SK-N-MC (cell line): ENCODE measurements at places on chromosomes 2 and 18.

DNA sequence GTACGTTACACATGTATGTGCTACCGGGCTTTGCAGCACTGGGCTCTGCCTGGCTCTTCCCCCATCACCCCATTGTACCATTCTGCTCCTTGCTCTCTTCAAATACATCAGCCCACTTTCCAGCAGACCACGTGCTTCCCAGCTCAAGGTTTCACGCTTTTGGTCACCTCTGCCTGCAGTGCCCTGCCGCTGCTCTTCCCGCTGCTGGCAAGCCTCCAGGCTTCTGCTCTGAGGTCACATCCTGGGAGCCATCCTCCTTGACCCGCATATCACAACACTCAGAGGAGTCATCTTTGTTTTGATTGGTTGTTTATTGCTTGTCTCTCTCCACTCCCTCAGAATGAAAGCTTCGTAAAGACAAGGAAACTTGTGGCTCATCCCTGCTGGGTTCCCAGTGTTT is 34.1 kb downstream of the KIF5C start:
- no peak for DNase-seq

GRCh38 chr2:71130152-71130904 is at the start of the genes MCEE and MPHOSPH10:
MCEE (minus strand) TSS chr2:71130229; CDS start chr2:71130219, 10 bp downstream.
MPHOSPH10 (plus strand) TSS chr2:71130634; CDS start chr2:71130666, 32 bp downstream.
- peak; percentile 40 for DNase-seq

- DNase-seq, result no peak
These were observed 44.5 kb downstream of the RPE start for GRCh38 chr2:210046851-210047500.

DNA sequence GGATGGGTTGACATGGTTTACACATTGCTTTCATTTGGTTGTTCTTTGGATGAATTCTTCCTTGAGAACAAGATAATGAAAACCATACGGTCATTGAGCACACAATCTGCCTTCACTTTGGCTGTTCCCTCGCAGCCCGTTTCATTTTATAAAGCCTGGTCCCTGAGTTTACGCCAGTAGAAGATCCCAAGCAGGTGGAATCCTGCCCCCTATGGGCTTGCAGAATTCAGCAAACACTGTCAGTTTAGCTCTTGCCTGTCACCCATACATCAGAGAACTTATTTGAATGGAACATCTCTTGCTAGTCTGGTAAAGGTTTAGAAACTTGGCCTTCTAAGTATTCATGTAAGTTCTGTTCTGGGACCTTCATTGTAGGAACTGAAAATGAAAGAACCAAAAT is 666.4 kb upstream of the ZEB2 start:
- peak; percentile 28 for DNase-seq

- DNase-seq, result no peak
These were observed 44.6 kb downstream of the DPP4 start for GRCh38 chr2:162029287-162029901.

DNA sequence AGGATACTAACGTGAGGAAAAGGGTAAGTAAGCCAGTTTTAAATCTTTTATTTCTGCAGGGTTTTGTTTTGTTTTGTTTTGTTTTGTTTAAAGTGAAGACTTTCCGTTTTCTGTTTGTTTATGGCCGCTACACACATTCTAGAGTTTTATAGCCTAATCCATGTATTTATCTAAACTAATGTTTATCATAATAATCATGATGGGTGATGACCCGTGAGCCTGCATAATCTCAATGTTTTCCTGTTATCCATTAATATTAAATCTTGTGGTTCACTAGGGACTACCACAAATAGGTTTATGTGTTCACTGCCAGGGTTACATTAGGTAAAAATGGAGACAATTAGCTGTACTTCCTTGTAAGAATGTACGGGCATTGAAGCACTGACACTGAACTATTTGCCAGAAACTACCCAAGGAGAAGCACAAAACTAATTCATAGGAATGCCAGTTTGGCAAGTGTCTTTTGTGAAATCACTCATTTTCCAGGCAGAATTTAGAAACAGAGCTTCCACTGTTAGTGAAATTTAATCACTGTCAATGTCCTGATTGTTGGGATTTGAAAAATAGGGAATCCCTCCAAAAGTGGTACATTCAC is 574.8 kb downstream of the LRP1B start:
- DNase-seq, result no peak

GRCh38 chr2:234044157-234044556 is 6.3 kb upstream of the SPP2 start:
- DNase-seq, result no peak

DNA sequence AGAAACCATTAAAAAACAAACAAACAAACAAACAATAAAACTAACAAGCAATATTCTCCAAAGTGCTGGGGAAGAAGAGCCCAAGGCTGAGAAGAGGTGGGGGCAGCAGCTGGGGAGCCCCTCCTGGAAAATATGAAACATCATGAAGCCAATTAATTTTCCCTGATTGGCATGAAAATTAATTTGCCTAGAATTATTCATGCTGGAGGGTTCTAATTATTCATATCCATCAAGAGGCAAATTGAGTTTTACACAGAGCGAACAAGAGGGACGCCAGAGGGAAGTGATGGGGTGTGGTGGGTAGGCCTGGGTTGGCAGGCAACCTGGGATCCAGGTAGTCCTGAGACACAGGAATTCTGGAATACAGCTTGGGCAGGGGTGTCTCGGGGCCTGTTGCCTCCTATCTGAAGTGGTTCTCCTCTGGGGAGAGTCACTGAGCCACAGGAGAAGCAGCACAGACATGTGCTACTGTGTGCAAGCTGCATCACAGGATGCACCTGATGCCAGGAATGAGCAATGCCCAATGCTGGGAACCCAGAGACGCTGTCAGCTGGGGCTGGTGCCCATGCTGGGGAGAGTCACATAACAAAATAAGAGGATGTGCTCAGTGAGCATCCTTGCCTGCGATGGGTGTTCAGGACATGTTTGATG is 100.5 kb downstream of the TEX51 start:
- DNase-seq, result no peak

DNA sequence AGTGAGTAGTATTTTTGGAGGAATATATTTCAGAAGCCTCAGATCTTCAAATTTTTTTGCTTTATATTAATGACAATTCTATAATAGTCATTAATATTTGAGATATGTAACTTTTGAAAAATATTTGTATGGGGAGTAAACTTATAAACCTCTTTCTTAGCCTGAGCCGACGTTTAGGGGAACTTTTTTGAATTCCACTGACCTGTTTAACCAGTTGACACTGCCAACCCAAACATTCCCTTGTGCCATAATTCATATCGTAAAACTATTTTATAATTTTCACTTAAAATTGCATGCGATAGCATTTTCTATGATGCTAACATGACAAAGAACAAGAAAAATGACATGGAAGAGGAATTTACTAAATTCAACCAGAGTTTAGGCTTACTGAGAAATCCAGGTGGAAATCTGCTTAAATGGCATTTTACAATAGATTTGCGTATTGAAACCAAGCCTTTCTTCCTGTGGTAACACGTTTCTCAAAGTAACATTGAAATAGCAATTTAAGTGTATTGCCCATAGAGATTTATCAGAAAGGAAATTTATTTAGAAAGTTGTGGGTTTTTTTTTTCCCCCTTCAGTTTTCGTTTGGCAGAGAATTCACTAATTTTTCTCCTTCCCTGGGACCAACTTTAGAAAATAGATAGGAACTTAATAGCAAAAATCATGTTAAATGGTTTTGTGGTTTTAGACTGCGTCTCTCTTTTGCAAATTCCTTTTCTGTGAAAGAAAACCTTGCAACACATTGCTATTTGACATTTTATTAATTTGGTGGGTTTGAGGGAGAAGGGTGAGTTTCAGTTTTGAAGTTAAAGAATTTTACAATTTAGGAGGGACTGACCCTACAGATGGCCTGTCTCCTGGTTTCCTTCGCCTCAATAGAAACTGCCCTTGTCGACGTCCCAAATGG is 77.4 kb downstream of the TANC1 start:
- DNase-seq, result no peak

DNA sequence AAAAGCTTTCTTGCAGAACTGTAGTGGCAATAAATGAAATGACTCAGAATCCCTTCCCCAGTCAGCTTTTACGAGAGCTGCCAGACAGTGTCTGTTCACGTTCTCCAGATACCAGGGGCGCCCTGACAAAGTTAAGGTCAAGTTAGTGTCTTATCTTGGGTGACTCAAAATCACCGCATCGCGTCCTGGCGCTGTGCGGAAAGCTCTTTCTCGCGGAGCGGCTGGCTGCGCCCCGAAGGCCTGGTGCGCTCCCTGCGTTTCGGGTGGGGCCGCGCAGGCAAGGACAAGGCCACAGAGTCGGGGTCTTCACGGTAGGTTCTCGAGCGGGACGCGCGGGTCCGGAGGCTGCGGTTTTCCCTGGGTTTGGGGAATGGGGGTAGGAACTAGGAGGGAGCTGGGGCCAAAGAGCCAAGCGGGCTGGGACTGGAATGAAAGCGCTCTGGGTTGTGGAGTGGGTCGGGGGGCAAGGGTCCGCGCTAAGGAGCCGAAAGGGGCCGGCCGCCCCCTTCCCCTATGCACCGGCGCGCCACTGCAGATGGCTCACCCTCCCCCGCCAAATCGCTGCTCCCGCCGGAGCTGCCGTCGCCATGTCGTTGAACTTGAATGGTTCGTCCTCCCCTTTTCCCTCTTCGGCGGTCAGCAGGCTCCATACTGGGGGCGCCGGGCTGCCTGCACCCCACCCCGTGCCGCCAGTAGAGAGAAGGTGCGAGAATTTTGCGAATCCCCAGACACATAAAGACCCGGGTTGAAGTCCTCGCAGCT is 2.6 kb upstream of the HOXD11 start:
- DNase-seq, result peak; percentile 80

DNA sequence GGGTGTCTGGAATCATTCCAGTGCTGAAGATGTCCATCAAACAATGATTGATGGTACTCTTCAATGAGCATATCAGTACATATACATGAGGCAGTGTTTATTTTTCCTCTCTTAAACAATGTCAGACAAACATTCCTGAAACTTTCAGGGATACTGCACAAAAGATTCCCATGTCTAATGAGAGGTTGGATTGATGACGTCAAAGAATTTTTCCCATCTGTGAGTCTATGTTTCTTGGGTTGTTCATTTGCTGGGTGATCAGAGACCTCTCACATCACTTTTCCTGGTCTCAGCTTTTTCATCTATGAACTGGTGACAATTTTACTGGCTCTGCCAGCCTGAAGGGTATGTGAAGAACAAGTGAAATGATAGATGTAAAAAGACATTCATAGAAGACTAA is 325.5 kb downstream of the EN1 start:
- DNase-seq, result no peak

GRCh38 chr2:234631646-234632514 is 135.0 kb upstream of the ARL4C start:
- no peak for DNase-seq

DNA sequence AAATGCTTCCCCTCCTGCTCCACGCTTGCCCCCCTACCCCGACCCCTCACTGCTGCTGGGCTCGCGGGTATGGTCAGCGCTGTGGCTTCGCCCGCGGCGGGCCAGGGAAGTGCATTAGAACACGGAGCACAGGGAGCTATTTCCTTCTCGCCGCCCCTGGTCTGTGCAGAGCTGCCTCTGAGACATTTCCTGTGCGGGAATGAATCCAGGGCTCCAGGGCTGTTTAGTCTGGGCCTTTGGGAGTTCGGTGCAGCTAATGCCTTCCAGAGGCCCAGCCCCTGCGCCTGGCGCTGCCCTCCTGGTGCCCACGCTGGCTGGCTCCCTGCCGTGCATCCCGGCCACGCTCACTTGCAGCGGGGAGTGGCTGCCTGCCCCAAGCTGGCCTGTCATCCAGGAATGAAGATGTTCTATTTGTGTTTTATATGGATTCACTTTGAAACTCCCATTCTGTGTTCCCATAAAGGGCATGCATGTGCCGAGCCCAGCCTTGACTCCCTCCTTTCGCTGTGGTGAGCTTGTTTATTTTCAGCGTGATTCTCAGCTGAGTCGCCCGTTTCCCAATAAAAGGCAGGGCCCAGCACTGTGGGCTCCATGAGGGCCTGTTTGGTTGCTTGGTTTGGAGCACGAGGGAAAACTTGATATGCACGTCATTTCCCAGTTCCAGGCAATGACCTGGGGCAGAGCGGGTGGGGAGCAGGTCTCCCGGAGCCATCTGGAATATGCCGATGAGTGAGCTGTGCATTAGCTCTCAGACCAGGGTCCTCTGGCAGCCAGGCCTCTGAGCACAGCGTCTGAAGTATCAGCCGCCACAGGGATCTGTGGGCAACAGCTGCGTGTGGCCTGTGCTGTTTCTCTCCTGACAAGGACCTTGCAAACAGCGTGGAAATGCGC is 42.7 kb downstream of the SH3RF3 start:
- DNase-seq, result no peak
